ENCODE measurements at places on chromosomes 6 and 20.

DNA sequence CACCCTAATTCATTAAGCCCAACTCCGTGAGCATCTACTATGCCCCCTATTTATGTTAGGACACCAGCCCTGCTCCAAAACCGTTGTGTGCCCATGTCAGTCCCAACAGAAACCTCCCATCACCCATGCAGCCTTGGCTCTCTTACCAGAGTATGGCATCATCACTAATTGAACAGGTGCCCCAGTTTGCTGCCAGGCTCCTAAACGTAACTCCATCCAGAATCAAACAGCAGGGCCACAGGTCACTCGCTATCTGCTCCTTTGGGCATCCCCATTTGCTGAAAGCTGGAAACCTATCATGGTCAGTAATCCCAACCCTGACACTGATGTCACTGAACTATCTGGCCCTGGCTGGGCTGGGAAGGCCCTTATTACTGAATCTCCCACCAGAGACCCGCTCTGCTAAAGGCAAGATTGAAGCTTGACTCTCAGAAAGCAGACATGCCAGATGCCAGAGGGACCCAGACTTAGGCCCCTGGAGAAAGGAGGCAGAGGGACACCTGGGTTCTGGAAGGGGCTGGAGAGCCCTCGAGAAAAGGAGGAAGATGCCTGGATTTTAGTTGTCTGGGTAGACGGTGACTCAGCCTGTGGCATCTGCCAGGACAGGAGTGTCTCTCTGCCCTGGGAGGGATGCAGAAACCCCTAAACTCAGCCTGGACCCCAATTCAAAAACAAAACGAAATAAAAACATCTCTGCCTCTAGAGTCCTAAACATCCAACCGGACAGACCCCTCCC is 14.0 kb downstream of the MUCL3 start:
- no peak for DNase-seq

- no peak for DNase-seq
These were observed 261.6 kb upstream of the FERMT1 start for GRCh38 chr20:6384380-6384779.

GRCh38 chr20:22586645-22587310 is 2.4 kb upstream of the FOXA2 start:
- no peak for DNase-seq

DNA sequence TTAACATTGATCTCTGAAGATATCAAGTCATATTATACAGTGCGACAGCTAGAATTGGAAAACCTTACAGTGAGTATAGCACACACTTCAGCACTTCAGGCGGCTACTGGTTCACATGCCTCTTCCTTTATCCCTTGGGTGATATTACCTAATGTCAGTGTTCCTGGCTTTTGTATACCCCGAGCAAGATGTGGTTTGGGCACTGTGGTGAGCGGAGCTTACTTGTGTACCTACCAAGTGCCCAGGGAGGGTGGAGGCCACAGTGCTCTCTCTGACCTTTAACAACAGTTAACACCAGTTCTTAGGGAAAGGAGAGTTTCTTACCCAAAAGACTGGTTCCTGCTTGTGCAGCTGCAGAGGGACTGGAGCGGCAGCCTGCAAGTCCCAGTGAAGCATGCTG is 64.4 kb downstream of the PTPN1 start:
- DNase-seq, result no peak

- DNase-seq, result no peak
These were observed at the start of gene SPDEF for GRCh38 chr6:34556031-34556471. Gene SPDEF (minus strand): TSS chr6:34556329. CDS start chr6:34544455, 11,874 bp downstream.

GRCh38 chr20:36297656-36298055 is 8.5 kb upstream of the DLGAP4 start:
- no peak for DNase-seq

- no peak for DNase-seq
These were observed 250.1 kb downstream of the ATXN1 start for GRCh38 chr6:16511040-16511660.

- DNase-seq, result no peak
These were observed 240.5 kb downstream of the NRN1 start for GRCh38 chr6:5766260-5766659.

DNA sequence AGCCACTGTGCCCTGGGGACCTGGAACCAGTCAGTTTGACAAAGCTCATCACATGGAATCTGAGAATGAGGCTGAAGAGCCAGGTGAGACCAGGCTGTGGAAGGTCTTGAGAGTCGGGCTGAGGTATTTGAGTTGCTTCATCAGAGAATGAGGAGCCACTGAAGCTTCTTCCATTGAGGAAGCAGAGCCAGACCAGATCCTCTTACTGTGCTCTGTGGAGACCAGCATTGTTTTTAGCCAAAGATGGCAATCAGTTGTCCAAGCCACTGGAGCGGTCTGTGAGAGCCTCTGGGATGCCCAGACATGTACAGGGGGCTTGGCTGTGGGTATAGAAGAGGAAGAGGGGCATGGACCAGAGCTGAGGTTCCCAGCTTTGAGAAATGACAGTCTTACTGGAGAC is 6.1 kb upstream of the EPB41L1 start:
- DNase-seq, result no peak

DNA sequence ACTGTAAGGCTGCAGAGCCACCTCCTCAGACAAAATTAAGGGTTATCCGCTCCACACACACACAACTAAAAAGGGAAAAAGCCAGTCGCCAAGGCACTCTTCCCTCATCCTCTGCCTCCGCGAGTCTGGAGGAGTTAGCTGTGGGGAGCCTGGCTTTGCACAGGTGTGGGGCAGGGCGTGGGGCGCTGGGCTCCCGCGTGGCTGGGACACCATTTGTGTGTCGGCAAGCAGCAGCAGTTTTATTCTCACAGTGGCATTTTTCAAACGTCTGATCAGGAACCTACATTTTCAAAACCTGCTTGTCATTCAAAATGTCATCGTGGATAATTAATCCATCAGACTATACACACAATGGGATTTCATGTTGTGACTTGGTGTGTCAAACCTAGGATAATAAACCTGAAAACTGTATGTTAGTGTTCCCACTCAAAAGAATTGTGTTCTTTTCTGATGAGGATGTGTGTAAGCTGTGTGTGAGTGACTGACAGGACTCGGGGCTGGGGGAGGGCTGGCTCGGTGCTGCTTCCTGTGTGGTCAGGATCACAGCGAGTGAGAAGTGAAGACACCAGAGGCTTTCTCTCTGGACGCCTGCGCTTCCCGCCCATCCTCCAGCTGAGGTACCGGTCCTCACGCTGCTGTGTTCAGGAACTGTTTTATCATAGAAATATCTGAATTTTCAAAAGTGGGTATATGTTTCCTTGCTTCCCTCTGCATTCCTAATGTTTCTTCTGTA is 83.1 kb downstream of the IRF4 start:
- no peak for DNase-seq

GRCh38 chr20:48285656-48286055 is 500.4 kb upstream of the SULF2 start:
- no peak for DNase-seq

DNA sequence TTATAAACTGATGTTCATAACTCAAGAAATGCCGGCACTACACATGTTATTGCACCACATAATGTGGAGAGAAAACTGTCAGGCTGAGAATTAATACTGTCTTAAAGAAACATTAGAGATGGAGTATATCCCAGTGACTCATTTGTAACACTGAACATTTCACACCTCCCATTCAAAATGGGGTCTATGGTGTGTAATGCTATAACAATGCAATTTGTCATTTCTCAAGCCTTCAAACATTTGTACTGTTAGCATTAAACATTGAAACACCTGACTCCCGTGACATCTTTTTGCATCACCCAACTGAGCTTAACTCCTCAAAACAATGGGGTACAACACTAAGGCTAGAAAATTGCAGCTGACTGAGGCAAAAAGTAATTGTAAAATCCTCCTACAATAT is 151.7 kb downstream of the DST start:
- DNase-seq, result no peak

GRCh38 chr20:25173886-25174308 is 21.6 kb upstream of the ENTPD6 start:
- DNase-seq, result no peak

DNA sequence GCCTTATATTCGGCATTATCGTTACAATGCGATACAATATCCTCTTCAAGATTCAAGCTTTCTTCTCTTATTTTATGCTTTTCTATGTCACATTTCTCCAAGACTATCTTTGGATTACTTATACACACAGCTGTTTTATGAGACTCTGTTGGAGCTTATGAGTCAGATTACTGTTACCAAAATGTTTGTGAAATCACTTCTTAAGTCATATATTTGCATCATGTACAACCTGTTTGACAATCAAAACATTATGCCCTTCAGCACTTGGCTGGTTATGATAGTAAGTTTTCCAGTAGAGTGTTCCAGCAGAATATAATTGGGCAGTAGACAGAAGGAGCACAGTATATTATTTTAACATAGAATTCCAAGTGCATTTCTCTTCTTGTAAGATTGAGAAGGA is 35.2 kb downstream of the BMP6 start:
- DNase-seq, result no peak

- DNase-seq, result no peak
These were observed 2.7 kb downstream of the ADAM33 start for GRCh38 chr20:3678856-3679720.

GRCh38 chr6:40856271-40856670 is 182.8 kb downstream of the UNC5CL start:
- no peak for DNase-seq

DNA sequence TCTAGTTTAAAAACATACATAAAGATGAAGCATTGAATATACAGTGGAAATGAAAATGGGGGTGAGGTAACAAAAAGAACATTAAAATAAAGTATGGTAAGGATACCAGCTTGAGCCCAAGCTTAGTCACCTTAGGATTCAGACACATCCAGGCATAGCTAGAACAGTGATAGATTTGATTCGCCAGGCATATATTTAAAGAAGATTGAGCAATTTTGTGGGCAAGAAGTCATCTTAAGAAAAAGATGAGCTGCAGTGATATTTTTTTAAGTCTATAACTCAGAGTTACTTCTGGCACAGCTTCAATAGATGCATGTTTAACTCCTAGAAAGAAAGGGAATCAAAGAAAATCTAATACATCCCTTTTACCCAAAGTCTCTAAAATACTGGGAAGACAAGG is 97.9 kb downstream of the BMP5 start:
- DNase-seq, result no peak

DNA sequence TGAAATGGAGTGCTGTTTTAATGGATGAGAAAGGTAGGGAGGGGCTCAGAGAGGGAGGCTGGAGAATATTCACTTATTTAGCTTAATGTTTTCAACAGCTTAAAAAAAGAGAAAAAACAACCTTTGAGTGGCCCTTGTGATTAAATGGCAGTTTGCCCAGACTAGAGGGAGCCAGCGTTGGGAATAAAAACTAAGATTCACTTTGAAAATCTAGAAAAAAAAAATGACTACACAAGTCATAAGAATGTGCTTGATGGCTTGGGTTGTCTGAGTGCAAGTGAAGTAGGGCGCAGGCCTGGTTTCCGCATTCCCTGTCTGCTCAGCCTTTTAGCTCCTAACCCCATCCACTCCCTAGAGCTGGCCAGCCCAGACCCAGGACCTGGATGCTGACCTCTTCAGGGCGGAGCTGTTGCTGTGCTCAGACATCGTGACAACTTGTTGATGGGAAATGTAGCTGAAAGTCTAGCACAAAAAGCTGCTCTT is 28.9 kb downstream of the UTRN start:
- no peak for DNase-seq

DNA sequence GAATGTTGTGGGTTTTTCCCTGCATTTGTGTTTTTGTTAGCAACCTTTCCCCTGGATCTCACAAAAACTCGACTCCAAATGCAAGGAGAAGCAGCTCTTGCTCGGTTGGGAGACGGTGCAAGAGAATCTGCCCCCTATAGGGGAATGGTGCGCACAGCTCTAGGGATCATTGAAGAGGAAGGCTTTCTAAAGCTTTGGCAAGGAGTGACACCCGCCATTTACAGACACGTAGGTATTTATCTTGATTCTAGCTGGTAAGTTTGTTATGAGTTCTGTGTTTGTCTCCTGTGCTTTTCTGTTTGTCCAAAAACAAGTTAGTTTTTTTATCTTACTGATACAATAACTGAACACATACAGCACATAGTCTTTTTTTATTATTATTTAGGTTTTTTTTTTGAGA is 3.0 kb downstream of the SLC25A27 start:
- DNase-seq, result no peak

DNA sequence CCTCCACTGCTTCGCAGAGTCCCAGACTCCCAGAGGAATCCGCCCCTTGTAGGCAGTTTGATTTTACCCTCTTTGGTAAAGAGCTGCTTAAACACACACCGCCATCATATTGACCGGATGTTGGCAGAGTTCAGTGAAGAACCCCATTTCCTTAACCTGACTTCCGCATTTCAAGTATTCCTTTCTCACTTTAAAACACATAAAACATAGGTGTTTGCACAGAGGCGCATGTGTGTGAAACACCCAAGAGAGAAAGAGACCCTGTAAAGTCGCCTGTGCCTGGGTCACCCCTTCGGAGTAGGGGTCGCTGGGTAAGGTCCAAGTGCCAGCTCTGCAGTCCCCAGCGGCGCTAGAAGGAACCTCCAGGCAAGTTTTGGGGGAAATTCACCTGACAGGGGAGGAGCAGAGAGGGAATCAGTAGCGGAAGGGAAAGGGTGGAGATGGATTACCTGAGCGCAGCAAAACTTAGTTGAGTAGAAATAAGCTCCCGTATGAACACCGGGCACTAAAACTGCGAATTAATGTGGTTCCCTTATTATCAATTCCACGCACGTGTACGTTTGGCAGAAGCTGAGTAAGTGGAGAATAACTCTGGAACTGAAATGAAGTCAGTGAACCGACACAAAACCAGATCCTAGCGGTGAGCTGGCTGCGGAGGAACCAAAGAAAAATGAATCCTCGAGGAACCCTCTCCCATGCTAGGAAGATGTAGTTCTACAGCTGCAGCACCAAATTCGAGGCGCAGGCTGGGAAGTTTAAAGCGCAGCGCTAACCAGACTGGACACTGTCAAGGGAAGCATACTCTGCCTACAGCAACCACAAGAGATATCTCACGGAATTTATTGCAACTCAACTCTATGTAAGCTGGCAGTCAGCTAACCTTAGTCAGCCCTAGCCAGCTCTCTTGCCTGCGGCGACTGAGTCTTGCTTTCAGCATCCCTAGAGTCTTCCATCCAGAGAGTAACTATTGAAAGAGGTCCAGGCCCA is 3.5 kb upstream of the HTR1B start:
- no peak for DNase-seq

DNA sequence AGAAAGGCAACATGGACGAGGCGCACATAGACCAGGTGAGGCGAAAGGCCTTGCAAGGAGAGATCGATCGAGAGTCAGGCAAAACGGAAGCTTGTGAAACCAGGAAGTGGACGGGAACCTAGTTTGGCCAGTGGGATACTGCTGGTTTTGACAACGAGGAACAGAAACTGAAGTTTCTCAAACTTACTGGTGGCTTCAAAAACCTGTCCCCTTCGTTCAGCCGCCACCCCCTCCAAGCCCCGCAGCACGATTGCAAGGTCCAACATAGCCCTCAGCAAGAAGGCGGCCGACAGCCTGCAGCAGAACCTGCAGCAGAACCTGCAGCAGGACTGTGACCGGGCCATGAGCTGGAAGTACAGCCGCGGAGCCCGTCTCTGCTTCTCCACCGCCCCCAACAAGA is 238.0 kb downstream of the KHDC1L start:
- no peak for DNase-seq

- no peak for DNase-seq
These were observed 142.8 kb downstream of the SMOC2 start for GRCh38 chr6:168583821-168584220.
